Dermis microvascular lymphatic vessel endothelial cell (primary cell): ENCODE measurements at places on chromosomes 2 and 18. TPM values are rescaled to one million over a fixed set of nuclear protein-coding genes. Genes with fewer than 3 reads are reported as not detected.

TFPI gene
- 716 and 1,528 TPM in 2 replicates for total RNA-seq

GRCh38 chr2:203328760-203329540, 756 bp downstream of the ABI2 start:
- DNase-seq = no peak

GRCh38 chr2:120712180-120712681, 23.4 kb upstream of the GLI2 start:
- DNase-seq = no peak

DNA sequence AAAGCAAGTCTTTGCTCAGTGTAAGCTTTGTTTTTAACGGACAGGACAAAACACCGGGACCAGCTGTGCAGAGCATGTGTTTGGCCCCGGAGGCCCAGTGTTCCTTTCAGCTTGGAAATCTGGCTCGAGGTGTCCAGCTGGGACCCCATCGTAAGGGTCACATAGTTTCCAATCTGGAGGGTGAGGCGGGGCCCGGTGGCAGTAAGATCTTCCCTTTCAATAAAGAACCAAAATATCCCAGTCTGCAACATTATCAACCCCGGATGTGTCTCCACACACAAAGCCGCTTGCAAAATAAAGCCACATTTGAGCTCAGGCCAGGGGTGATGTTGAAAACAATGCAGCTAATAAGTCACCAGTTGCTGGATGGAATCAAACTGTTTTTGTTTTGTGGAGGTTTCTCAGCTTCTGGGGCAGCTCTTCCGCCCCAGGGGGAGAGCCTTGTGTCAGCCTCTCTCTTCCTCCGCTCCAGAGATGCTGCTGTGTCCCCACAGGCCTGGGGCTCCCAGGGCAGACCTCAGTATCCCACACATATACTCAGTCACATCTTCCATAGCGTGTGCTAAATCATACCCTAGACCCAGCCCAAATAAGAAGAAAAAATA, 138.6 kb upstream of the GLI2 start:
- DNase-seq = peak; percentile 89

- no peak for DNase-seq
Measured at GRCh38 chr2:234606896-234607295, 110.0 kb upstream of the ARL4C start.
